Thoracic aorta (tissue), 2 donors: ENCODE measurements at places on chromosomes 6 and 20.

DNA sequence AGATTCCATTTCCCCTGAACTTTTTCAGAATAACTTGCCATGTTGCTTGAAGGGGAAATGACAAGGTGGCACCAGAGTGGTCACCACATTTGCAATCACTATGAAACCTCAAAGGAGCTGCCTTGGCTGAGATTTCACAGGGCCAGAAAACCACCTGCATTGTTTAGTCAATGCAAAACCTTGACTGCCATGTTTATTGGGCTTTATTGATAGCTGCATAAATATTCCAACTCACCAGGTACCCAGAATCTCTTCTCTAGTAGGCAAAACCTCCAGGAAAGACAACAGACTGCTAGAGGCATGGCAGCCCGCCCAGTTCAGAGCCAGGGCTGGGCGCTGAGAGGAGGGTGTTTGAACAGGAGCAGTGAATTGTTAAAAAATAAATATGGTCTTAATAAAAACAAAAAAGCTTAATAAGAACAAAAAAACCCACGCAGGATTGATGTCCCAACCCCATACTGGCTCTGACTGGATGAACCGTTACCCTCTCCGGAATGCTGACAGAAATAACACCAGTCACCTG, 375.6 kb downstream of the ZFAND3 start:
- H3K36me3 ChIP-seq: no peaks in the 10 kb centered on the region
- H3K4me3 ChIP-seq: no peak overlapping the region
- H3K27me3 ChIP-seq: no peaks in the 10 kb centered on the region
- H3K4me1 ChIP-seq: no peaks in the 10 kb centered on the region
- DNase-seq: no peak
- H3K27ac ChIP-seq: no peak overlapping the region

DNA sequence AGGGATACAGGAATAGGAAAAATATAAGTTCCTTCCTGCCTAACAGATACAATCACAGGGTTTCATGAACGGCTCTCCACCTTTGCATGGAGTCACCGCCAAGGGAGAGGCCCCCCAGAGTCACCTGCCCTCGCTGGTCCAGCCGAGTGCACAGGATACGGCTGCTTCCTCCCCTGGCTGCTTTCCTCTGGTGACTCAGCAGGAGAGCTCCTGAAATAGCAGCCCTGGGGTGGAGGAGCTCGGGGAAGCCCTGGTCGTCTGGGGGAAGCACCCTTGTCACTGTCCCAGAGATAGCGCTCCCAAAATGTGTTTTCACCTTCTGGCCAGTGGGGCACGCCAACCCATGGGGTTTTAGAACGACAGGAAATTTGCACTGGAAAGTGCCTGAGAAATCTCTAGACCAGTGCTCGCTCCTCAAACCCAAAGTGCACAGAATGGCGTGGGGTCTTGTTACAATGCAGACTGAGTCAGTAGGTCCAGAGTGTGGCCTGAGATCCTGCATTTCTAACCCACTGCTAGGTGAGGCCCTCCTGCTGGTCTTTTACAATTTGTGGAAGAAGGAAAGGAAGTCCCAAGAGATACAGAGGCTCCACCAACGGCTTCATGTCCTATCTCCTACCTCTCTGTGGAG, 35.9 kb upstream of the FAM50B start:
- no peaks in the 10 kb centered on the region for H3K36me3 ChIP-seq
- no peaks in the 10 kb centered on the region for H3K27me3 ChIP-seq
- DNase-seq: no peak
- H3K4me1 ChIP-seq: peaks cover 21% of the 10 kb centered on the region
- H3K4me3 ChIP-seq: peak overlapping the region; percentile 47
- peak overlapping the region; percentile 25 for H3K27ac ChIP-seq

DNA sequence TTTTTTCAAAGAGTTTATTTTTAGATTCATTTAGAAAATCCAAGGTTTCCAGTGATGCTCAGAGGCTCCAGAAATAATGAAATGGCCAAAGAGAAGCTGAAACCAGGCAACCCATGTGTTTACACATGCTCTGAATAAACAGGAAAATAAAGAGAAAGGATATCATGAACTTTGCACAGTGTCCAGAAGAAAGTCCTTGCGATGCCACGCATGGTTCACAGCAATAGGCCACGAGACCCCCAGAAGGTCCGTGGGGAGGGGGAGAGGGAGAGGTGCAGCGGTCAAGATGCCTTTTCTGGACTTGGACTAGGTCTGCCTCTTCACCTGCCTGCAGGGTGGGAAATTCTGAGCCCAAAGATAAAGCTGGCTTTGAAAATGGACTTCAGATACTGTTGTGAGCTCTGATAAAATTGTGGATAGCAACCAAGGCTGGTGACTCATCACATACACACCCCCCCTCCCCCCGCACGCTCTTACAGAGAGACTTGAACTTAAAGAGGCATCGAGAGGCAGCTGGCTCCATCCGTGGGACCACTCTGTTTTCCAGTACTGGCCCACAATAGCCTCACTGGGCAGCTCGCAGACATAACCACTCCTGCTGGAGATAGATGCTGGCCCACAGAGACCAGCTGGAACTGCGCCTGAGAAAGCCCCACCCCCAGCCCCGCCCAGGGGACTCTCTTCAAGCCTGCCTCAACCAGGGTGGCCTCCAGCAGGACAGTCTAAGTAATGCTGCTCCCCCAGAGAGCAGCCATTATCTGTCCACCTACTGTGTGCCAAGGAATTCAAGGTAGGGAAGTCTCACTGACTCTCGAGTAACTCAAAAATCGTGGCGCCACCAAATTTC, 21.2 kb upstream of the NFATC2 start:
- peak; percentile 40 for DNase-seq
- H3K4me1 ChIP-seq: peaks cover 59% of the 10 kb centered on the region
- peak overlapping the region; percentile 73 for H3K4me3 ChIP-seq

GRCh38 chr6:46325561-46326530, 155.1 kb upstream of the ENPP5 start:
- no peak for DNase-seq
- no peak overlapping the region for H3K4me3 ChIP-seq
- no peak overlapping the region for H3K27ac ChIP-seq
- H3K36me3 ChIP-seq: no peaks in the 10 kb centered on the region
- H3K4me1 ChIP-seq: peaks cover 83% of the 10 kb centered on the region

- no peaks in the 10 kb centered on the region for H3K4me1 ChIP-seq
- no peak for DNase-seq
- no peaks in the 10 kb centered on the region for H3K36me3 ChIP-seq
- H3K4me3 ChIP-seq: no peak overlapping the region
These were observed 127.0 kb downstream of the PHACTR3 start for GRCh38 chr20:59731376-59731775.
